ENCODE measurements at places on chromosomes 4 and X. TPM values are rescaled to one million over a fixed set of nuclear protein-coding genes. Genes with fewer than 3 reads are reported as not detected.

DNA sequence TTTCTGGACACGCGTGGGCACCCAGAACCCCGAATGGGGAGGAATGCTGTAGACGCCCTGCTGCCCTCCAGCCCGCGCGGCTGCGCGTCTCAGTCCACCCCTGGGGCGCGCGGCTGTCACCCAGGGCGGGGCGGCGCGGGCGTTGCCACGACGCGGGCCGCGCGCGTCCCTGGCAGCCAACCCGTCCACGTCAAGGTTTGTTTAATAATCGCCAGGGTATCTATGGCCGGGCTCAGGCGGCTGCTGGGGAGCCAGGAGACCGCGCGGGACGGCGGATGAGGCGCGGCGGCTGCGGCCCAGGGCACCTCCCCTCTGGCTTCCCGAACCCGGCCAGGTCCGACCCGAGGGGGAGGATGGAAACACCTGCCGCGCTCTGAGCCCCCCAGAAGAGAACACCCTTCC is at the start of gene SPATA18:
TSS of gene SPATA18 (plus strand) at position 92 of the 402 bp plus-strand sequence. CDS start 401 bp downstream, outside the sequence.
- peak; percentile 55 for DNase-seq

DNA sequence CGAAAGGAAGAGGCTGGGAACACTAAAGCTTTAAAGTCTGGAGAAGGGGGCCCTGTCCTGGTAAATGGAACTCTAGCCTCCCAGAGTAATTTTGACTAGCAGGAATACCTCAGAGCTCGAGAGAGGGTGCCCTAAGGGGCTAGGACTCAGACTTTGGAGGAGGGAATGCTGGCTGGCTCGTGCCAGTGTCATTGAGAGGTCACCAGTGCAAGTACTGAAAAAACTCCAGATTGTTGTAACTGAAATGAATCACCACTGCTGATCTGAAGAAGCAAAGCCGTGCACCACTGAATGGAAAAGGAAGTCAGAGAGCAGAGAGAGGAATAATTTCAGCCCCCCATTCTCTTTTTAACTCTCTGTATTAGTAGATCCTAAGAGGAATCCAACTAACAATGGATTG is 690.2 kb downstream of the FAT4 start:
- DNase-seq: no peak

GRCh38 chr4:47612116-47613023 is 127.3 kb downstream of the ATP10D start:
- DNase-seq: no peak

GRCh38 chr4:1177274-1178141 is 5.1 kb upstream of the SPON2 start:
- no peak for DNase-seq

DNA sequence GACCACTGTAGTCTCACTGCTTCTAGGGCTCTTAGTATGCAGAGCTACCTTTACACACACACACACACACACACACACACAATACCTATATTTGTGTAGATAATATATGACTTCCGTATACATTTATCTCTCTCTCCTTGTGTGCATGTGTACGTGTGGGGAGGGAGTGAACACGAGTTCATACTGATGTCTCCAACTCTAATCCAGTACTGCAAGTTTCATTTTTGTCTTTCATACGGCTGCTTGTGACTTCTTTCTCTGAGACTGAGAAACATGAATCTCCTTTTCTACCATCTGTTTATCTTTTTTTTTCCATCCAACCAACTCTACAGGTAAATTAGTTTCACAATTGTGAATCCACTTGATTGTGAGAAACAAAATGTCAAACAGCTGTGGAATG is 1229.5 kb upstream of the AGA start:
- DNase-seq: no peak

- DNase-seq: no peak
Observed at GRCh38 chrX:139049465-139049864, 337.9 kb upstream of the FGF13 start.

DNA sequence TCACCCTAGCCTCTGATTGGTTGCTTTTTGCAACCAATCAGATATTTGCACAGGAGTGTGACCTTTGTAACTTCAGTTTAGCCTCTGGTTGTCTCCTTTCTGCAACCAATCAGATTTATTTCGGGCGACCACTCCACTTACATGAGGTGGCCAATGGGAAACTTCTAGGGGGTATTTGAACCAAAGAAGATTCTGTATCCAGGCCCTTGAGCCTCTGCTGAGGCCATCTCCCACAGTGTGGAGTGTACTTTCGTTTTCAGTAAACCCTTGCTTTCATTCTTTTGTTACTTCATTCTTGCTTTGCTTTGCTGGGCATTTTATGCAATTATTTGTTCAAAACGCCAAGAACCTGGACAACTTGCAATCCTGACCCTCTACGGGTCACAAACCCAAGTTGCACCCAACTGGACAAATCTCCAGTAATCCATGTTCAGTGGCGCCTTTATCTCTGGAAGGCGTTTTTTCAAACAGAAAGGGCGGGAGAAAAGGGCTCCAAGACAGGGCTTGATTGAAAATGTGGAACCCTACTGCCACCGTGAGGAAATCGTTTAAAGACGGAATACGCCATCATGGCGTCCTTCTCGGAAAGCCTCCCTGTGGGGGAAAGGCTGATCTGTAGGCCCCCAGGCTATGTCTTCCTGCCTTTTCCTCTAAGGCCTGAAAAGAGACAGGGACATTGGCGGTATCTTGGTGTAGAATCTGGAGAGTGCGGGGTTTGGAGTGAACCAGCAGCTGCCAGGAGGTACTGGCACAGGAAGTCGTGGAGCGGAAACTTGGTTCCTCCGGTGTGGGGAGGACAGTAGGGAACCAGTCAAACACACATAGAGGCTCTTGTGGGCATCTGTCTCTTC is 184.6 kb downstream of the OR13H1 start:
- peak; percentile 13 for DNase-seq

- no peak for DNase-seq
Observed at GRCh38 chrX:116417968-116418367, 18.4 kb upstream of the SLC6A14 start.

- DNase-seq: no peak
Observed at GRCh38 chr4:55352726-55353125, 6.7 kb downstream of the SRD5A3 start.

GRCh38 chrX:40298069-40298468 is 200.3 kb upstream of the BCOR start:
- no peak for DNase-seq

GRCh38 chr4:1417522-1418390 is 11.5 kb upstream of the NKX1-1 start:
- peak; percentile 12 for DNase-seq

DNA sequence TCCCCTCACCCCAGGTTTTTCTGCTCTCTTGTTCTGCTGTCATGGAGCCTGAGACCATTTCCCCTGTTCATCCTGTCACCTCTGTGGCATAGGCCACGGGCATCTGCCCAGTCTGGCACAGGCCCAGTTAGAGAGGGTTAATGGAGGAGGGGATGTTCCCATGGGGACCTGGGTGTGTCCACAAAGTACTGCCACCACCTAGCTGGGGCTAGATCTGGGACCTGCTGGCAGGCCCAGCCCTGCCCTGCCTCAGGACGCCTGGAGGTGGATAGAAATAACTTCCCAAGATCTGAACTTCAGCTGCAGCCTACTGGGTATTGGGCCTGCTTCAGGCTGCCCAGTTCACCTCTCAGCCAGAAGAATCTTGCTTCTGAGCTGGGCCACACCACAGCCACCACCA is 13.5 kb downstream of the EFNB1 start:
- DNase-seq: no peak

GRCh38 chr4:16155528-16156169 is 70.6 kb downstream of the TAPT1 start:
- DNase-seq: no peak

GRCh38 chr4:77170926-77171325 is 13.9 kb downstream of the CCNG2 start:
- no peak for DNase-seq

- no peak for DNase-seq
Observed at GRCh38 chrX:21932292-21933002, 8.1 kb upstream of the SMS start.

GRCh38 chr4:61411241-61411640 is 211.1 kb downstream of the ADGRL3 start:
- DNase-seq: no peak

- DNase-seq: peak; percentile 70
Observed at GRCh38 chr4:76306882-76307659, 538 bp downstream of the STBD1 start.

DNA sequence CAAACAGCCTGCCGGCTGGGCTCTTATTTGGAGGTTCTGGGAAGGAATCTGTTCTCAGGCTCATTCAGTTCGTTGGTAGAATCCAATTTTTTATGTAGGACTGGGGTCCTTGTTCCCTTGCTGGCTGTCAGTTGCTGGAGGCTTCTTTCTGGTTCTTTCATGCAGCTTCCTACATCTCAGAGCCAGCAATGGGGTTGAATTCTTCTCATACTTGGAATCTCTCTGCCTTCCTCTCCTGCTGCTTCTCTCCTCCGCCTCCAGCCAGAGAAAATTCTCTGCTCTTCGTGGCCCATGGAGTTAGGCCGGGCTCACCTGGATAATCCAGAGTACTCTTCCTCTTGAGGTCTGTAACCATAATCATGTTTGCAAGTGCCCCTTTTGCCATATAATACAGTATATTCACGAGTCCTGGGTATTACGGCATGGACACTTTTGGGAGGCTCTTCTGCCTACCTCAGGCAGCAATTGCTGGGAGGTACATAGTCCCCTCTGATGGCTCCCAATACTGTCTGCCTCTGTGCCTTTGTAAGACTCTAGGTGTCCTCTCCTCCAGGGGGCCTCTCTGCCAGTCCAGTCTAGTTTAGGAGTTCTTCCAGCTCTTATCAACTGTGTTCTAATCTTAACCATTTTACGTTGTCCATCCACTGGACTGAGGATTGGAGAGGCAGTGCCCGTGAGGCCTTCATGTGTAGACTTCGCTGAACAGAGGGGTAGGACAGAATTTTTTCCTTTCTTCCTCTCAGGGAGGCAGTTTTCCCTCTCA is 2.2 kb downstream of the TRMT44 start:
- DNase-seq: no peak

- no peak for DNase-seq
Observed at GRCh38 chr4:187357045-187357643, 633.5 kb upstream of the FAT1 start.

DNA sequence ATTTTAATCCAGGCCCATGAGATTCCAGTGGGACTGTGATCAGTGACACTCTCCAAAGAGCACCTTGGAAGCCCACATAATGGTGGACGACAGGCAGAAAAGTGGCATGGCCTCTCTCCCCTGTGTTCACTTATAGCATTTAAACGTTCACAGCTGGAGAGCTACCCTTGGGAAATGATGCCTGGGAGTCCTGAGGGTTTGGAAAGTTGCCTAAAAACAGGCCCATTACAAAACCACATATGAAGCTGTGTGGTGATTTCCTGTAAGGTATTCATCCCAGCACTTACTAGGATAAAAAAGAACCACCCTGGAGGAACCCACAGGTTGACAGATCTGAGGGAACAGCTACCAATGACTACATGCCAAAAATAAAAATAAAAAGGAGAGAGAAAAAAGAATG is 193.2 kb downstream of the RASL11B start:
- no peak for DNase-seq

DNA sequence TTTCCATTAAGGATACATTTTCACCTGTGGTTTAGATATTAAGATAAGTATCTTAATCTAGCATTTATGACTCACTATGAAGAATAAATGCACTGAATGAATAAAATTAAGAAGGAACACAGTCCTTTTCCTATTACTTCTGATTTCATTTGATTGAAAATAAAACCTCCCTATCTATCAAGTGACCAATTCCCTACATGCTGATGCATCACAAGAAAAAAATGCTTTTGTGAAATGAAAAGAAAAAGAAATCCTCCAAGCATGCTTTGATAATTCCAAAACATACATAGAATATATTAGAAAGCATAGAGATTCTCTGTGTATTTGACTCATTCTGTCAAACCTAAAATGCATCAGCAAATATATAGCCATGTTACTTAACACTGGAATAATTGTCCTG is 37.1 kb downstream of the PCDH10 start:
- no peak for DNase-seq

DNA sequence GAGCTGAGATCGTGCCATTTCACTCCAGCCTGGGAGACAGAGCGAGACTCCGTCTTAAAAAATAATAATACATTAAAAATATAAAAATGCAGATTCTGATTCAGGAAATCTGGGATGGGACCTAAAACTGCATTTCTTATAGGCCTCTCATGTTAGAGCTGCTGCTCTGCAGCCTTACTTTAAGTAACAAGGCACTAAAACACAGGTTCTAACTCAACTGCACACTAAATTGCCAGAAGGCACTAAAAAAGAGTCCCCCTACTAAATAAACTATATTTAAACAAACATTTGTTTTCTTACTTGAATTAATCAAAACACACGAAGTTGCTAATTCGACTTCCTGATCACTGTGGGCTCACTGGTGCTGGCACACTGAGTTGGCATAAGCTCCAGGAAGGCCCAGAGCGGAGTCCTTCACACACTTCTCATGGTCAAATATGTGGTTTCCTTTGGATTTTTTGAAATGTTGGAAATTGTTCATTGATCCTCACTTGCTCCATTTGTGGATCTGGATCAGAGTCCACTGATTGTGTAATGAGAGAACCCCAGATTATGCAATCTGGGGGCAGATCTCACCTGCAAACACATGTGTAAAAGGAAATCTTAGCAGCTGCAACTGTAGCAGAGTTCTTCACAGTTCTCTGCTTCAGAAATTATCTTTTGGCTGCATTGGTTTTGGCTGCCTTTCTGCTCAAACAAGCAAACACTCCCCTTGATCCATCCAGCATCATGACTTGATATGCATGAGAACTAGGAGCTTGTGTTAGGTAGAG is 59.3 kb downstream of the AFF1 start:
- DNase-seq: no peak

DNA sequence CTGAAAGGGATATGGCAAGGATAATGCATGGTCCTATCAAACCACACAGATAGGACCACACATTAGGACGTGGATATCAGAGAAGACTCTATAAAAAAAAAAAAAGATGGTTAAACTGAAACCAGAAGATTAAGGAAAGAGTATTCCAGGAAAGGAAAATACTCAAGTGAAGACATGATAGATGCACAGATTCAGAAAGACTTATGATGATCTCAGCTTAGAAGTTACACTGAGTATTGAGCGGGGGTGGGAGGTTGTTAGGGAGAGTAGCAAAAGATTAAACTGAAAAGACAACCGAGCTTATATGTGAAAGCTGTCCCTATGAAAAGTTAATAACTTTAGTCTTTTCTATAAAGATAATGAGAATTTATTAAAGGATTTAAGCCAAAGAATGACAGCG is 211.0 kb upstream of the EMCN start:
- no peak for DNase-seq

DNA sequence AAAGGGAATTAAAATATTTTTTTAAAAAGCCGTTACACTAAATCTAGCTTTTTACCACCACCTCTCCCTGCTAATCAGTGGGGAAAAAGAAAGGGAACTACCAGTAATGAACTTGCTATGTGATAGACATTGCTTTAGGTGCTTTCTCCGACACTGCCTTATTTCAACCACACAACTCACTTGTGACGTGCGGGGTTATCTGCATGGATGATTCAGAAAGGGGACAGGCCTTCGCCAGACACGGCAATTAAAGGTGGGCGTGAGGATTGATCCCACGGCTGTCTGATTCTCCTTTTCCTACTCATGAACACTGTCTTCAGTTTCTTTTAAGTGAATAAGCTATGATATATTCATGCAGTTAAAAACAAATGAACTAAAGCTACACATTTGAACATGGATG is 882 bp upstream of the CXCR3 start:
- no peak for DNase-seq

Gene CENPVL2
- 1.1 TPM for polyA plus RNA-seq

Gene OTUD6A
- polyA plus RNA-seq: 8.1 TPM

Gene MAOA
- polyA plus RNA-seq: 11.8 TPM

Gene INPP4B
- 64.5 TPM for polyA plus RNA-seq

Gene MTCP1
- 23.3 TPM for polyA plus RNA-seq

Gene SEL1L3
- polyA plus RNA-seq: 15.6 TPM

Gene HELQ
- 11.8 TPM for polyA plus RNA-seq

Gene FAM193A
- polyA plus RNA-seq: 50.4 TPM

Gene IL13RA2
- 36.5 TPM for polyA plus RNA-seq

Gene ARSD
- 14.6 TPM for polyA plus RNA-seq

Gene PPEF2
- polyA plus RNA-seq: 1.4 TPM

Gene BTC
- polyA plus RNA-seq: 1.1 TPM
